ENCODE measurements at places on chromosomes 2 and 18.

GRCh38 chr18:66264130-66264529 is 339.8 kb downstream of the CDH19 start:
- no peak for DNase-seq

GRCh38 chr18:39705362-39705761 is 2139.8 kb upstream of the CELF4 start:
- no peak for DNase-seq

DNA sequence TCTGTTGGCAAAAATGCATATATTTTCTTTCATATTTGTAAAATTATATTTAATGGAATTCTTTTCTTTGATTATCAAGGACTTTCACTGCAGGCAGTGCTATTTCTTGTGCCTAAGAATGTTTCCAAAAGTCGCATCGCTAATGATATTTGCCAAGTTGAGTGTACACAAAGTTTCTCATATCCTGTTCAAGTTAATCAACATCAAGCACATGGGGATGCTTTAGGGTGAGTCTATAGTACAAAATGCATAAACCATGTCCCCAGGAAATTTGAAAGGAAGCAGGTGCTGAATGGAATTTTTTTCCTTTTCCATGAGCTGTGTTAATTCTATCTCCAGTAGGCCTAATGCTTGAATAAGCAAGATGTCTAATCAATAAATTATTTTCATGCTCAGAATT is 129.7 kb downstream of the GALNT1 start:
- DNase-seq: no peak

GRCh38 chr2:30690126-30690561 is 117.1 kb downstream of the CAPN13 start:
- no peak for DNase-seq

- DNase-seq: no peak
These were observed 86.5 kb downstream of the CDCA7 start for GRCh38 chr2:173441222-173441621.

DNA sequence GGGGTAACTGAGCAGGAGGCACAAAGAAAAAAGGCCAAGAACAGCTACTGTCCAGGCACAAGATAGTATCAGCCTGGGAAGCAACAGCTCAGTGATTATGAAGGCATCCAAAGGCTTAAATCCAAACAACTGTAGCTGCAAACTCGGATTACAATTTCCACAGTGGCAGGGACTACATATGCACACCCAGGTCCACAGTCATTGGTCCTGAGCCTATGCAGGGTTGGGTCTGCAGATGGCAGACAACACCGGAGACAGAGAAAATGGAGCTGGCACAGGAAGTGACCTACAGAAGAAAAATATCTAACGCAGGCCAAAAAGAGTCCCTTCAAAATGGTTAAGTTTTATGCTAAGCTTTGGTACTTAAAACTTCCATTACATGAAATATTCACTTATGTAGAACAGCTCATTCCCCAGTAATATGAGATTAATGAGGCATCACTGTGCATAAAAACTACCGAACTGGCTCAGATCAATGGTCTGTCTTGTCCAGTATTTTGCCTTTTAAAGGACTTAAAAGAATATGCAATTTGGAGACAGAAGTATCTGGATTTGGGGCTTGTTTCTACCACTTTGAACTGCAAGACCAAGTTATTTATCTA is 132.1 kb downstream of the SUCLG1 start:
- no peak for DNase-seq

DNA sequence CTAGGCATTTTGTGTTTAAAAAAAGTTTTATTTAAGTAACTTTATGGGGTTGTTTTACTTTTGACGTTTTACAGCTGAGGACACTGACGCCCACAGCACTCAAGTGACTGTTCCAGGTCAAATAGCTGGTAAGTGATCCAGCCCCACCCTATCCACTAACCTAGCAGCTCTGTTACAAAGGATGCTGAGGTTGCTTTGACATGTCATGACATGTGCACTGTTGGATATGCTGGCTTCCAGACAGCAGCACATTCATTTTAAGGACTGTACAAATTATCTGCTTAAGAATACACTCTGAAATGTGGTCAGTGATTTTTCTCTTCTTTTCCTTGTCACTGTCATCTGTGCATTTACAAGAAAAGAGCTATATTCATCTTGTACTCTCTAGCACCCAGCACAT is 417.5 kb downstream of the ZEB2 start:
- no peak for DNase-seq

- no peak for DNase-seq
These were observed 91.4 kb downstream of the B3GNT2 start for GRCh38 chr2:62287282-62287681.

- no peak for DNase-seq
These were observed 40.8 kb upstream of the MAPRE2 start for GRCh38 chr18:35000457-35000856.

DNA sequence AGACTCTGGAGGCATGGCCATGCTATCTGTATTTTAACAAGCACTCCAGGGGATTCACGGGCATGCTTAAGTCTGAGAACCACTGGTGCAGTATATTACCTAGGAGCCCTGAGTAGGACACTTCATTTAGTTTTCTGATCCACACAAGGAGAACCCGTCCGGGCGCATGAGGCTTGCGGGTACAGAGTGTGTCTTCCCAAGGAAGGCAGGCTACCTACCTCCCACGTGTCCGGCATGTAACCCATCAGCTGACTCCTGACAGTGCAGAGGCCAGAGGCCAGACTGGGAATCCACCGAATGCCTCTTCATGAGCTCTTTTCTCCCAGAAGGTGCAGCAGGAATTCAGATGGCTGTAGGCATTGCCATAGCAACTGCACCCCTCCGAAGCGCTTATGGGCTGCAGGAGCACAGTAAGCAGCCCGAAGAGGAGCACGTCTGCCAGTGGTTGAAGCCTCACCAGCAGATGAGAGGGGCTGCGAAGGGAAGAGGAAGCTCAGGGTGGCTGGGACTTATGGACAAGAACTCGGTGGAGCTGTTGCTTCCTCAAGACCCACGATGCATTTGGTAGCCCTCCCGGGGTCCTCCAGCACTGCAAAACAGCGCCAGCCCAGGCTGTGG is 33.8 kb upstream of the DNMT3A start:
- DNase-seq: no peak

GRCh38 chr2:178088774-178089270 is 16.2 kb upstream of the PDE11A start:
- DNase-seq: no peak

DNA sequence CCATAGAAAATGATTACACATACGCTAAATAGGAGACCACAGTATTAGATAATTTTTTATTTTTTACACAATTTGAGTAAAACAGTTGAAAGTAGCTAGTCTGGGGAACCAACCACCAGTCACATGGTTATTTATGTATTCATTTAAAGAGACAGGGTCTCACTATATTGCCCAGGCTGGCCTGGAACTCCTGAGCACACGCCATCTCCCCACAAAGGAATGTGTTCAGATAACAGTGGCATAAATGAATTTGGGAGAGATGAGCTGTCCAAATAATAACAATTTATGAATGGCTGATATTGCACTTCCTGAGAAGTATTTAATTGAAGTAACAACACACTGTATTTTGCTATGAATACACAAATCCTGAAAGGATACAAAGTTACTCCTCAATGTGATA is 39.7 kb downstream of the KIDINS220 start:
- DNase-seq: no peak

- DNase-seq: no peak
These were observed 18.2 kb downstream of the ADRA2B start for GRCh38 chr2:96097951-96098823.

- no peak for DNase-seq
These were observed 4.4 kb upstream of the VPS54 start for GRCh38 chr2:64023485-64024258.

DNA sequence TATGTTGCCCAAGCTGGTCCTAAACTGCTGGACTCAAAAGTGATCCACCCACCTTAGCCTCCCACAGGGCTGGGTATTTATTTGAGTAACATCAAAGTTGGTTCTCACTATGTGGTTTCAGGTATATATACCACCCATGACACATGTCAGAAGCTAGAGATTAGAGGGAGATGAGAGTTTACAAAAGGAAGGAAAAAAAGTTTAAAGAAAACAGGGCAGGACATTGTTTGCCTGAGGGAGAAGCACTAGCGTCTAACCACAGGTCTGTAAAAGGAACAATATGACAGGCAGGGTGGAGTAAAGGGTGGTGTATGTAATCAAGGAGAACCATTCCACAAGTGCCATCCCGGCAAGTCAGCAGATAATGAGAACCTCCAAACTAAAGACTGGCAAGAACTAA is 8.5 kb downstream of the CEP76 start:
- no peak for DNase-seq

GRCh38 chr18:7237673-7238272 is 6.9 kb downstream of the LRRC30 start:
- DNase-seq: no peak

DNA sequence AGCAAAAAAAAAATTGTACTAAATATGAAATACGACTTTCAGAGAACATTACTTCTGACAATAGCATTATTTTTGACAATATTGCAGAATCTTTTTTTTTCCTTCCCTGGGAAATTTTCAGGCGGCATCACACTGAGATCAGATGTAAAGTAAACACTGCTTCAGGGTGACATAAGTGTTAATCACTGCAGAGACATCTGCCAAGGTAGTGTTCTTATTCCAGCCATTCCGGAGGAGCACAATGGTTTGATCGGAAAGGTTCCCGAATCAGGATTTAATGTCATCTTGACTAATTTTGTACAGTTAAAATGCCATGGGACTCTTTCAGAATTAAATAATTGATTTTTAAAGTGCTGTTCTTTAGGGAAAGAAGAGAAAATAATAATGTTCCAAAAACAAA is 56.7 kb upstream of the ZNF236 start:
- no peak for DNase-seq

GRCh38 chr2:238636269-238637073 is 209.7 kb downstream of the ASB1 start:
- DNase-seq: no peak

GRCh38 chr2:8316356-8316755 is 365.5 kb upstream of the ID2 start:
- no peak for DNase-seq

- DNase-seq: no peak
These were observed 119.5 kb downstream of the MAP3K20 start for GRCh38 chr2:173195100-173195499.

All from activated T-cell treated with anti-CD3 and anti-CD28 coated beads for 24 hours (primary cell).